ENCODE measurements at places on chromosomes 12 and 14.

- DNase-seq, result no peak
Measured at GRCh38 chr14:68984686-68985085, 5.6 kb upstream of the ACTN1 start.

- no peak for DNase-seq
Measured at GRCh38 chr12:114266536-114266935, 139.4 kb downstream of the TBX5 start.

GRCh38 chr14:44778604-44779003 lies 183.1 kb downstream of the KLHL28 start:
- DNase-seq, result peak; percentile 22

DNA sequence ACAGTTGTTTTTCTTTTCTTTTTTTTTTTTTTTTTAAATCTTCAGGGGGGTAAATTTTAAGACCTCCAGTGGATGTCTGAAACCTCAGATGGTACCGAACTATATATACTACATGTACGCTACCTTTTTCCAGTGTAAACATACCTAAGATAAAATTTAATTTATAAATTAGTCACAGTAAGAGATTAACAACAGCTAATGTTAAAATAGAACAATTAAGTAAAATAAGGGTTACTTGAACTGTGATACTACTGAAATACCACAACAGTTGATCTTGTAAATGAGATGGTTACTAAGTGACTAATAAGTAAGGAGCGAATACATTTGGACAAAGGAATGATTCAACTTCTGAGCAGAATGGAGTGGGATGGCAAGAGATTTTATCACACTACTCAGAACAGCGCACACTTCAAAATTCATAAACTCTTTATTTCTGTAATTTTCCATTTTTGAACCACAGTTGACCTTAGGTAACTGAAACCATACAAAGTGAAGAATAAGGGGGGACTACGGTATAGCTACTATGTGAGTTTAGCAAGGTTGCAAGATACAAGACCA lies 80.5 kb upstream of the PCED1B start:
- no peak for DNase-seq

DNA sequence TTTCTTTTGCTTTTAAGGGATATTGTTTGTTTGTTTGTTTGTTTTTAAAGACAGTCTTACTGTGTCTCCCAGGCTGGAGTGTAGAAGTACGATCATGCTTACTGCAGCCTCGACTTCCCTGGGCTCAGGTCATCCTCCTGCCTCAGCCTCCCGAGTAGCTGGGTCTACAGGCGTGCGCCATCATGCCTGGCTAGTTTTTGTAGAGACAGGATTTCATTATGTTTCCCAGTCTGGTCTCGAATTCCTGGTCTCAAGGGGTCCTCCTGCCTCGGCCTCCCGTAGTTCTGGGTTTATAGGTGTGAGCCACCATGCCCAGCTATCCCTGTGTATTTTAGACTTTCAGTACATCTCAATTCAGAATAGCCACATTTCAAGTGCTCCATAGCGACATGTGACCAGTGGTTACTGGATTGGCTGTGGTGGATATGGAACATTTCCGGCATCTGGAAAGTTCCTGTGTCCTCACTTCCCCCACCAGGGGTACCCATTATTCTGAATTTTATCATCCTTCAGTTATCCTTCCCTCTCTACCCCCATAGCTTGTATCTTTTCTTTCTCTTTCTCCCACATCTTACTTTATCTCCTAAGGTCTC lies 61.1 kb downstream of the HRK start:
- no peak for DNase-seq

DNA sequence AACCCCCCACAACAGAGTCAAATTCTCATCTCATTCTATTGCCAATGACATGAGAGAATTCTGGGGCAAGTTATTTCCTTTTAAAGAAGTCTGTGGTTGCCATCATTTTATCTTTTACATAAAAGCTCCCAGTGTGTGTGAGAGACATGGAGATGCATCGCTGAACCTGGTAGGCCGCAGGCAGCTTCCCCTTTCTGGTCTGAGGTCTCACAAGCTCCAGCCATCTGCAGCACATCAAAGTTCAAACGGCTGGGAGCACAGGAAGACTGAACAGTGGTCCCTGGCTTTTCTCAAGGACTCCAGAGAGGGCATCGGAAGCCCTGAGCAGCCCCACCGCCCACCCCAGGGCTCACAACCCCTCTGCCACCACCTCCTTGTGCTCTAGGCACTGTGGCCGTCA lies 141.7 kb downstream of the RIMBP2 start:
- no peak for DNase-seq

- no peak for DNase-seq
Measured at GRCh38 chr14:68561531-68562007, 231.3 kb downstream of the ZFP36L1 start.

All from GM23338 (cell line).